ENCODE measurements at places on chromosomes 16 and 17.

GRCh38 chr17:36627101-36627500, 25.7 kb downstream of the MRM1 start:
- no peak for DNase-seq

GRCh38 chr17:2924211-2924610, 128.0 kb downstream of the RAP1GAP2 start:
- DNase-seq, result no peak

DNA sequence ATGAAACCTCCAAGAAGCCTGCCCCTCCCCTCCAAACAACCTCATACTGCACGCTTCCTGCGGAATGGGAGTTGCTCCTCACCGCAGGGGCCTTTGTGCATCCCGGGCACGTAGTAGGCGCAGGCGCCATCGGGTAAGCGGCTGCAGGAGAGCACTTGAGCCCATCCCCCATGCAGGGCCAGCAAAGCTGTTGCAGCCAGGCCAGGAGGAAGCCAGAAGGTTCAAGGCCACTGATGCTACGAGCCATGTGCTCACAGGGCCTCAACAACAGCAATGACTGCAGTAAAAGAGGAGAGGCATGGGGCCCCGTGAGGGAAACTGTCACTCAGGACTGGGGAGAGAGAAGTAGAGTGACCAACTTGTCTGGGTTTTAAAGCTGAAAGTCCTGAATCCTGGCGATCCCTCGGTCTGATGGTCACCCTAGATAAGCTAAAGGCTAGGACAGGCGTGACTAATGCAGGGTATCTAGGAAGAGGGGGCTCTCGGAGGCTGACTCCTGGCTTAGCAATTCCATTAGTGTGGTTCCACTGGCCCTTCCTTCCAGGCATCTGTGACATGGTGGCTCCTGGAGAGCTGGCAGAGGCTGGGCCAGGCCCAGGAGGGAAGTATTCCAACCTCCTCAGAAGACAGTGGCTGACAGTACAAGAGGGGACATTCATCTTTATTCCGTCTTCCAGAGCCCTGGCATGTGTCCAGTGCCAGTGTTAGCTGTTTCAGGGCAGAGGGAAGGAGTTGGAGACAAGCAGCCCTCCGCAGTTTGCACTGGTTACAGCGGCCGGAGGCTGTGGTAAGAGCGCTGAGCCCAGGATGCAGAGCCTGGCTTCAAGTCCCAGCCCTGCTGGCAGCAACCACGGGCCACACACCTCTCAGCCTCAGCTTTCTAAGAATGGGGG, 20.8 kb downstream of the GOSR2 start:
- no peak for DNase-seq

GRCh38 chr16:65657071-65657494, 535.2 kb upstream of the CDH11 start:
- no peak for DNase-seq

- no peak for DNase-seq
Measured at GRCh38 chr17:62309396-62309795, 71.0 kb upstream of the EFCAB3 start.

GRCh38 chr17:27499451-27500265, 43.4 kb downstream of the KSR1 start:
- DNase-seq, result no peak

DNA sequence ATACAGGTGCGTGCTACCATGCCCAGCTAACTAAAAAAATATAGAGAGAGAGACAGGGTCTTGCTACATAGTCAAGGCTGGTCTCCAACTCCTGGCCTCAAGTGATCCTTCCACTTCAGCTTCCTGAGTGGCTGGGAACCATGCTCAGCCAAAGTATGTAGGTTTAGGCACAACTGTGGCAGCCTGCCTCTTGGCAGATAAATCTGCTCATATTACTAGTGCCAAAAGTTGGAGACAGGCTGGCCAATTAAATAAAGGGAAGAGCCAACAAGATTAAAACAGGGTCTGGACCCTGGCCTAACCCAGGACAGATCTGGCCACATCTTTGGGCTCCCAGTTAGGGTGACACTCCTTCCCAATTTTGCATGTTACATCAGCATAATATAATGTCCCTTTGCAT, 151.7 kb downstream of the CBLN1 start:
- DNase-seq, result no peak

- DNase-seq, result no peak
Measured at GRCh38 chr16:27238016-27238587, 30.5 kb downstream of the NSMCE1 start.

DNA sequence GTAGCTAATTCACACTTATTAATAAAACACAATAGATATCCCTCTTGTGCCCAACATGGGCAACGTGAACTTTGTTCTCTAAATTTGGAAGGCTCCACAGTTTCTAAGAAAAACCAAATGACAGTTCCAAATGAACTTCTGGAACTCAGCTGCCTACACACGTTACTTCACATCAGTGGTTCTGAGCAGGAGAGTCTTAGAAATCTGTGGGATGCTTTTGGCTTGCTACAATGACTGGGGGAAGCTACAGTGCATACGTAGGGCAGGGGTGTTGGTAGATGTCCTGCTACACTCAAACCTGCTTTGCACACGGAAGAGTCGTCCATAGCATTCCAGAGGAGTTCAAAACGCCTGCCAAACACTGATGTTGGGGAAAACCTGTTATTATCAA, 8.0 kb downstream of the TXNDC11 start:
- DNase-seq, result no peak

- no peak for DNase-seq
Measured at GRCh38 chr17:16962804-16963203, 9.1 kb downstream of the TNFRSF13B start.

- no peak for DNase-seq
Measured at GRCh38 chr16:85180047-85180826, 68.0 kb upstream of the CIBAR2 start.

DNA sequence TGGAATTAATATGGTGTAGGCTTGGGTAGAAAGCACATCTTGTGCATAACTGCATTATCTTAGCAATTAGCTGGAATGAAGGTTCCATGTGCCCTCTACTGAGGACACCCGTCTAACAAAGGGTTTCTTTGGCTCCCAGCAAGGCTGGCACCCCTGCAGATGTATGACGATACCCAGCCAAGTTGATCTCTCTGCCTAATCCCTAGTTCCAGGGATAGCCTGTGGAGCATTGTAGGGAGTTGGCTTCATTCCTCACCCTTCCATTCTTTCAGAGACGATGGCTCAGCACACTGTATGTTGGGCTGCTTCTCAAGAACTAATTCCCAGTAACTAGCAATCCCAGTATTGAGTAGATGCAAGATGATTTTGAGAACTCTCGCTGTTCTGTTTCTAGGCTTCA, 182.5 kb downstream of the SNX29 start:
- DNase-seq, result no peak

DNA sequence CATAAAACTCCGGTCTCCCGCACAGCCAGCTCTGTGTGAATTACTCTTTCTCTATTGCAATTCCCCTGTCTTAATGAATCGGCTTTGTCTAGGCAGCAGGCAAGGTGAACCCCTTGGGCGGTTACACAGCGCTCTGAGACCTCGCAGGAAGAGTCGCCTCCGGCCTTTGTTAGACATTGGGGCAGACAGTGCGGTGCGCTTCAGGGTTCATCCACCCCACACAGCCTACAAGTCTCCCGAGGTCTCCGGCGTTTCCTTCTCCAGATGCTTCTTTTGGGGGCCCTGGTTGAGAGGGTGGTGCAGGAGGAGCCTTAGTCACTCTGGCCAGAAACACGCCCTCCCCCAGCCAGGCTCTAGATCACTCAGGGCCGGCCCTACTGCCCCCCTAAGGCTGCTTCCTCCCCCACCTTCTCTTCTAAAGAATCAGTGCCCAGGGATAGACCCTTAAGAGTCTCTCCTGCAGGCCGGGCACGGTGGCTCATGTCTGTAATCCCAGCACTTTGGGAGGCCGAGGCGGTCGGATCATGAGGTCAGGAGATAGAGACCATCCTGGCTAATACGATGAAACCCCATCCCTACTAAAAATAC, 1.7 kb upstream of the MSRB1 start:
- no peak for DNase-seq

- DNase-seq, result no peak
Measured at GRCh38 chr16:85882181-85882810, 16.7 kb upstream of the IRF8 start.

DNA sequence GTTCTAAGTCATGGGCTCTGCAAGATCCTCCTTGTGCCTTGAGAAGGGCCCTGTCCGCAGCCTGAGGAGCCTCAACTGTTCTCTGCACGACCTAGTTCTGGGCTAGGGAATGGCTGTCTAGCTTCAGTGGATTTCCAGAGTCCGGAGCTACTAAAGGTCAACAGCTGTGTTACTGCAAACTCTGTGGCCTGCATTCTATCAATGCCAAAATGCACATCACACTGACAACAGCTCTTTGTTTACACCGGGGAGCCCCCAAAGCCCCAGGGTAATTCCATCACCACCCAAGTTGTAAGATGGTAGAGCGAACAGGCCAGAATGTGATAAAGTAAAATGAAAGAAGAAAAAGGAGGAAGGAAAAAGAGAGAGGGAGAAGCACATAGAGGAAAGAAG, 610.2 kb downstream of the MAF start:
- no peak for DNase-seq

GRCh38 chr17:71963351-71963750, 157.5 kb upstream of the SOX9 start:
- DNase-seq, result no peak

DNA sequence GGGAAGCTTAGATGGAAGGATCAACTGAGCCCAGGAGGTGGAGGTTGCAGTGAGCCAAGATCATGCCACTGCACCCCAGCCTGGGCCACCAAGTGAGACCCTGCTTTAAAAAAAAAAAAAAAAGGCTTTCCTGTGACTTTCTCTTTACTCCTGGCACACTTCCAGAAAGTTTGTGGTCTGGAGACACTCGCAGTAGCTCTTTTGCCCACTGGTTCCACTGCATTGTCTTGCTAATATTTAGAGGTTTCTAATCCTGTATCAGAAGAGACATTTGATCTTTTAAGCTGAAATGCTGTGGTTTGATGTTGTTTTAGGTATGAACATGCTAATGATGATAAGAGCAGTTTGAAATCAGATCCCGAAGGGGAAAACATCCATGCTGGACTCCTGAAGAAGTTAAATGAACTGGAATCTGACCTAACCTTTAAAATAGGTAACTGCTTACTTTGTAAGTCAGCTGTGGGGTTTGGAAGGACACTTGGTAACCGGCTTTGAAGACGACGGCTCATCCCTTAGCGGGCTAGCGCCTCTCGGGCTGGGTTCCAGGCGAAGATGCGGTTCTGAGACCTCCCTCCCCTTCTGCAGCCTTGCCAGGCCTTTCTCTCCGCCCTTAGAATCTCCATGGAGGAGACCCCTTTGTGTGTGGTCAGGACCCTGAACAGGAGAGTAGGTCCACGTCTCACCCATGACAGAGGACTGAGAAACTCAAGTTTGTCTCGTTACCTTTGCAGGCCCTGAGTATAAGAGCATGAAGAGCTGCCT, 23.1 kb downstream of the NTAN1 start:
- DNase-seq, result no peak

- DNase-seq, result no peak
Measured at GRCh38 chr17:56740481-56740880, 93.2 kb downstream of the C17orf67 start.

DNA sequence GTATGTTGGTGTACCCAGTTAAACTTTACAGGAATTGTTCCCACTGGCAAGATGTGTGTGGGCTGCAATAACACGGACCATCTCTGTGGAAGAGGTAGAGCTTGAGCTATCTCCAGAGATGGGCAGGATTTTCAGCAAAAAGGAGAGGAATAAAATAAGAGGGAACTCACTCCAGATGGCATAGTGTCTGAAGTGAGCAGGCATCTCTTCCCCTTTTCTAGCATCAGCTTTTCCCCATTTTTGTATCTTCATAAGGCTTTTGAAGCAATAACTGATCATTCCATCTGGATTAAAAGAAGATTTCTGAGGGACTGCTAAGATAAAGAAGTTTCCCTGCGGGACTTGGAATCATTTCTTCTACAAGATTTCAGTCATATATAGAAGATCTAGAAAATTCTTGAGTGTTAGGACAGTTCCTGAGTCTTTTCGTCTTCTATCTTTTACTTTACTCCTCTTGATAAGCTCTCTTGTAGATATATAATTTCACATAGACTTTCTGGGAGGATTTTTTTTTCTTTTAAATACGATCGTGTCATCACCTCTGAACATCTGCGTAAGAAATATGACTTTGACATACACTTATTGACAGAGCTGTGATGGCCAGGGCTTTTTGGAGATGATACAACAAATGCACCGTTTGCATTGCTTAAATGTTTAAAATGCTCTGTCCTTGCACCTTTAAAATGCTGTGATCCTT, 2.1 kb downstream of the CPD start:
- DNase-seq, result no peak

- DNase-seq, result no peak
Measured at GRCh38 chr16:81004646-81005353, 1.9 kb downstream of the CMC2 start.

DNA sequence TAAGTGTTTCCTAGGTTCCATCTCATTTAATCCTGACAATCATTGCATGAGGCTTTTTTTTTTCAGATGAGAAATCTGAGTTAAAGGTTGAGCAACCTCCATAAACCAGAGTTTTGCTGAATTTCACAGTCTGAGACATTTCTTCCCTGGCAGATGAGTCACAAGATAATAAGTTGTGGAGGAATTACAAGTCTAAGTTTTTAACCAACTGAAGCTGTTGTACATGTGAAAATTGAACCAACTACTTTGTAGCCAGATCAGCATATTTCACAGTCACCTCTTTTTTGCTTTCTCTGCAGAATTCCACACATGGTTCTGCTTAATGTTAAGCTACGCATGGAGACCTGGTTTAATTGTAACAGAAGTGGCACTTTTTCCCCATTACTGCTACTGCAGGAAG, 765.6 kb downstream of the CDH11 start:
- DNase-seq, result peak; percentile 87

DNA sequence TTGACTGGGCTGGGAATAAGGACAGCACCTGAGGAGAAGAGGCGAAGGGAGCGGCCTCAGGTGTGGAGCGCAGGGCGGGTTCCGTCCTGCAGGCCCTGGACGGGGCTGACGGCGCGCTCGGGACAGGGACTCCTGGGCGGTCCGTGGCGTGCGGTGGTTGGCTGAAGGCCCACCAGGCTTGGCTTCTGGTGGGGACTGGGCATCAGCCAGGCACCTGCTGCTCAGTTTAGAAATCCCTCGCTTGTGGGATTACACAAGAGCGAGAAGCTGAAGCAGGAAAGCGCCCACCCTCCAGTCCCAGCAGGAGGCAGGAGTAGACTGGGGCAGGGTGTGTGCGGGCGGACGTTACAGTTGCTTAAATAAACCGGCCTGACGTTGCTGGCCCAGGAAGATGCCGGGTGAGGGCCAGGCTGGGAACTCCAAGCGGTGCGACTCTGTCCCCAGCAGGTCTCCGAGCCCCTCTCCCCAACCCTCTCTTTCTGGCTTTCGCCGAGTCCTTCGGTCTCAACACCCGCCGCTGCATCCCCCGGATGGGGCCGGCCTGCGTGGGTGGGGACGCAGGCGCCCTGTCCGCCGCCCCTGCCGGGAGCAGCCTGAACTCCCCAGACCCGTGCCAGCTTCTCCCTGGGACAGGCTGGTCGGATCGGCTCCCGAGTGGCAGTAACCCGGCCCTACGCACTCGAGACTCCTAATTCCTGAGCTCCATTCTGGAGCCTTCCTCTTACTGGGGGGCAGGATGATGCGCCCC, 639 bp downstream of the MIF4GD start:
- DNase-seq, result peak; percentile 42

GRCh38 chr17:7841396-7841914, 7.4 kb downstream of the KDM6B start:
- DNase-seq, result peak; percentile 81

GRCh38 chr16:50067290-50067853, 1.6 kb downstream of the HEATR3 start:
- no peak for DNase-seq
